ENCODE measurements at places on chromosomes 13 and 19. TPM values are rescaled to one million over a fixed set of nuclear protein-coding genes. Genes with fewer than 3 reads are reported as not detected.

PGLYRP1 gene
- total RNA-seq, result not detected

ZNF729 gene
- not detected for total RNA-seq

GRCh38 chr13:94176561-94176960 lies 302.9 kb downstream of the DCT start:
- no peak for DNase-seq

- DNase-seq, result no peak
Observed at GRCh38 chr19:46834984-46835383, 15.7 kb downstream of the AP2S1 start.

DNA sequence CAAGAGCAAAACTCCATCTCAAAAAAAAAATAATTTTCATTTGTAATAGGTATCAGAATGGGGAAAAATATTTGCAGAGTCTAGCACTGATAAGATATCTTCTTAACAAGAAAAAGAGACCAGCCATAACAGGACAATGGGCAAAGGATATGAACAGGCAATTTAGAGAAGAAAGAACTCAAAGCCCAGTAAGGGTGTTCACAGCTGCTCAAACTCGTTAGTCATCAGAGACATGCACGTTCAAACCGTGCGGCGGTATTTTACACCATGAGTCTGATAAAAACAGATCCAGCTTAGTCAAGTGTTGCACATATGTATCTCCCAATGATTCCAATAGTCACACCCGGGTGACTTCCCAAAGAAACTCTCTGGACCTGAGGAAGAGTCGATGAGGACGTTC lies 13.7 kb upstream of the NCCRP1 start:
- no peak for DNase-seq

DNA sequence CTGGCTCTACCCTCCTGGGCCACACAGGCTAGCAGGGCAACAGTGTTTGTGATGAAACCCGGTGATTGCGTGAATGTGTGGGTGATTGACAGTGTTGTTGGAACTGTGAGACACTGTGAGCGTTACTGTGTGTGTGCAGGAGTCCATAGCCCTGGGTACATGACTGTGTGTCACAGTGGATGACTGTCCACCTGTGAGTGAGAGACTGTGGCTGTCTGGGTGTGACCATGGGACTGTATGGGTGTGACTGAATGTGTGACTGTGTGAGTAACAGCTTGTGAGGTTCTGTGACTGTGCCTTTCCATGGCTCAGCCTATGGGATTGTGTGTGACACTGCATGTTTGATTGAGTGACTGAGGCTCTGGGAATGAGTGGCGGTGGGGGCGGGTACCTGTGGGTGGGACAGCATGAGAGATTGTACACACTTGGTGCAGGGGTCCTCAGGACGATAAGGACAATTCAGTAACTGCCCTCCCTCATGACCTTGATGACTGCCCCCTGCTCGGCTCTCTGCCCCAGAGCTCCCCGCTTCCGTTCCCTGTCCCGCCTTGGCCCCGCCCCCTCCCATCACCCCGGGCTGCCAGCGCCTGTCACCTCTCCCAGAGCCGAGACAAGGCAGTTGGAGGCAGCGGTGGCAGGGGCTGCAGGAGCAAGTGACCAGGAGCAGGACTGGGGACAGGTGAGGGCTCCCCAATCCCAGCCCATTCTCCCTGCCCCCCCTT lies at the start of gene GIPR:
TSS of gene GIPR (plus strand) at position 602 of the 722 bp plus-strand sequence. CDS start 1,300 bp downstream, outside the sequence.
- no peak for DNase-seq

GRCh38 chr19:18464646-18465045 lies 26.7 kb upstream of the ISYNA1 start:
- peak; percentile 85 for DNase-seq

- DNase-seq, result peak; percentile 1
Observed at GRCh38 chr19:33683881-33684537, 62.3 kb downstream of the CHST8 start.

- no peak for DNase-seq
Observed at GRCh38 chr13:109249780-109250528, 536.4 kb downstream of the IRS2 start.

DNA sequence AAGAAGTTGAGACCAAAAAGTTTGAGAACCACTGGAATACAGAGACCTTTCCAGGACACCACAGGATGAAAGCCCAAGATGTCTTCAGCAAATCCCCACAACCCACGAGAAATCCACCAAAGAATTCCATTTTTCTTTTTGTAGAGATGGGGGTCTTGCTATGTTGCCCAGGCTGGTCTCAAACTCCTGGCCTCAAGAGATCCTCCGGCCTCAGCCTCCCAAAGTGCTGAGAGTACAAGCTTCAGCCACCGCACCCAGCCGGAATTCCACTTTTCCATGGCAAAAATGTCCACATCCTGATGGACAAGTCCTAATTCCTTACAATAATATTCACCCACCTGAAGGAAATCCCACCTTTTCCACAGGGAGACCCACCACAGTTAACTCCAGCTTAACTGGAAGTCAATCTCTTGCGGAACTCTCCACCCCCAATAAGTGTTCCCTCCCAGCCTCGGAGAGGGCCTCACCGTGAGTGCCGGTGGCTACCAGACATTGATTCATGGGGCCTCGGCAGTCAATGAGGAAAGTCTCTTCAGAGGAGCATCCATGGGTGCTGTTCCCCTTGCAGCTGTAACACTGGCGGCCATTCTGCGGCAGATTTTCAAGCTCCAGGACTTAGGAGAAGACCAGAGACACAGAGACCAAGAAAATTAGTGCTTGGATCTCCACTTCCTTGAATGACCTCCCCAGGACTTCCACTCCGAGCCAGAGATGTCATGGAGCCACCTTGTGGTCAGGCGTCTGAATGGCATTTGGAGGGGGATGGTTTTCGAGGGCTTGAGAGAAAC lies 12.3 kb upstream of the CADM4 start:
- peak; percentile 73 for DNase-seq

SIGLECL1 gene
- not detected for total RNA-seq

DNA sequence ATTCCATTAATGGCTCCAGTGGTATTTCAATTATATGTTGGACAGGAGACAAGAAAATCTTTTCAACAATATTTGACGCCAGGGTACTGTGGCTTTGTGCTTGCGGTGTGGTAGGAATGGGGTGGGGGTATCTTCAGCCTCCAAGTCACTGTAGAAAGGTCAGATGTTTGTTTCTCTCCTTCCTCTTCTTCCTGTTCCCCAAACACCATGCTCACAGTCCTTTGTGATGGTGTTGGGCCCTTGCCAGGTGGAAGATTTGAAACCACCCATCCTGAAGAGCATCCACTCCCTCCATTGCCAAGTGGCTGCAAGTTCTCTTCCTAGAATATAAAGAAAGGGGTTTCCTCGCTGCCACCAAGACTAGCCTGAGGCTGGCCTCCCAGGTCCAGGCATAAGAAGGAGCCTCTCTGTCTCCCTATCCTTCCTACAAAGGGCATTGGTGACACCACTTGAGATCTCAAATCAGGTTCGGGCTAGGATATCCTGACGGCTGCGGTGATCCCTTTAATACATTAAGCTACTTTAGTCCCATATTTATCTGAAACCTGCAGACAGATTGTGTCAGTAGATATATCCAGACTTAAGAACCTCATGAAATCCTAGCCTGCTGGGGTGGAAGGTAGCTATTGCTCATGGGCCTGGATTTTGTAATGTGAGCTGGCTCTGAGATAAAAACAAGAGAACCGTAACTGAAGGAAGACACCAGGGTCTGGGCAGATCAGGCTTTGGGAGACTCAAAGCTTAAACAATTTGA lies 64.3 kb upstream of the SIAH3 start:
- no peak for DNase-seq

DNA sequence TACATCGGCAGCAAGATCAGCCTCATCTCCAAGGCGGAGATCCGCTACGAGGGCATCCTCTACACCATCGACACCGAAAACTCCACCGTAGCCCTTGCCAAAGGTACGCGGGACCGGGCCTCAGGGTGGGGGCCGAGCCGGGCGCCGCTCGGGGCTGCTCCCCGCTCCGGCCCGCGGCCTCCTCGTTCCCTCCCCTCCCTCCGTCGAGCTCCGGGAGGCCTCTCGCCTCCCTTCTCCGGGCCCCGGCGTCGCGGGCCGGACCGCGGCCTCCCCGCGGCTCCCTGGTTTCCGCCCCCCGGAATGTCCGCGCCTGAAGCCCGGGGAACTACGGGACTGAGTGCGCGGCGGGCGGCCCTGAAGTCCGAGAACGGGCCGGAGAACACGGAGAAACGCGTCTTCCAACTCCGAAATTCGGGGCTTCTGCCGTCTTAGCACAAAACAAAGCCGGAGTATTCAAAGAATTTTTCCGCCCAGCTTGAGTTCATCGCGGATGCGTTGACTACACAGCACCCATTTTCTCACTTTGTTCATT lies 423 bp downstream of the LSM14A start:
- DNase-seq, result no peak

FUT1 gene
- 7.7 TPM for total RNA-seq
